PC-3 (cell line): ENCODE measurements at places on chromosomes 13 and 19. TPM values are rescaled to one million over a fixed set of nuclear protein-coding genes. Genes with fewer than 3 reads are reported as not detected.

Gene C13orf42
- total RNA-seq, result not detected in 2 replicates

Gene TMED1
- 81.2 and 94.6 TPM in 2 replicates for total RNA-seq

Gene PSG2
- not detected in 2 replicates for total RNA-seq

DNA sequence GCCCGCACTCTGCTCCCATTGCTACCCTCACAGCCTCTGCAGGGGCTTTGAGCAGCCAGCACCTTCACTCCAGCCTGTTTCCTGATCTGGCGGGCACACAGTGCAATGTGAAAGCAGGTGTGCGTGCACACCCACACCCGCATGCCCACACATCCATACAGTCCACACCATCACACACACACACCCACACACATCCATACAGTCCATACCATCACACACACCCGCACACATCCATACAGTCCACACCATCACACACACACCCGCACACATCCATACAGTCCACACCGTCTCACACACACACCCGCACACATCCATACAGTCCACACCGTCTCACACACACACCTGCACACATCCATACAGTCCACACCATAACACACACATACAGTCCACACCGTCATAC, 28.0 kb downstream of the PIAS4 start:
- no peaks in the 10 kb centered on the region for H3K4me1 ChIP-seq
- H3K27me3 ChIP-seq, result no peaks in the 10 kb centered on the region
- H3K36me3 ChIP-seq, result peaks cover 10% of the 10 kb centered on the region
- H3K4me3 ChIP-seq, result no peak overlapping the region
- DNase-seq, result no peak

- H3K27me3 ChIP-seq, result no peaks in the 10 kb centered on the region
- no peak overlapping the region for H3K4me3 ChIP-seq
- no peak overlapping the region for H3K27ac ChIP-seq
- no peak for DNase-seq
Measured at GRCh38 chr13:107447591-107447990, 767.7 kb downstream of the LIG4 start.

DNA sequence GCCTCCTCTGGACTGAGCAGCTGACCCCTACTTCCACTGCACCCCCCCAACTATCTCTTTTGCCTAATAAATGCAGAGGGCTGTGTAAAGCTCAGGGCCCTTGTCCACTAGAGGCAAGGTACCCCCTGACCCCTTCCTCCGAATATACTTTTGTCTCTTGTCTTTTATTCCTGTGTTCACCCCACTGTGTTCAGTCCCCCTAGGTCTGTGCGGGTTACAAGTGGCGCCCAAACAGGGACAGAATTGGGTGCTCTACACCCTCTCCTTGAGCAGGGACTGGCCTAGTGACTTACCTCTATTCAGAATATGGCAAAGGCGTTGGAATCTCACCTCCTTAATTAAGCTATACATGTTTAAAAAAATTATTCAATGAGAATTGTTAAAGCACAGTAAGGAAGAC, 15.0 kb downstream of the ZNF350 start:
- H3K4me1 ChIP-seq, result no peaks in the 10 kb centered on the region
- no peak for DNase-seq
- no peaks in the 10 kb centered on the region for H3K27me3 ChIP-seq
- no peak overlapping the region for H3K27ac ChIP-seq

Gene GPR12
- not detected in 2 replicates for total RNA-seq

DNA sequence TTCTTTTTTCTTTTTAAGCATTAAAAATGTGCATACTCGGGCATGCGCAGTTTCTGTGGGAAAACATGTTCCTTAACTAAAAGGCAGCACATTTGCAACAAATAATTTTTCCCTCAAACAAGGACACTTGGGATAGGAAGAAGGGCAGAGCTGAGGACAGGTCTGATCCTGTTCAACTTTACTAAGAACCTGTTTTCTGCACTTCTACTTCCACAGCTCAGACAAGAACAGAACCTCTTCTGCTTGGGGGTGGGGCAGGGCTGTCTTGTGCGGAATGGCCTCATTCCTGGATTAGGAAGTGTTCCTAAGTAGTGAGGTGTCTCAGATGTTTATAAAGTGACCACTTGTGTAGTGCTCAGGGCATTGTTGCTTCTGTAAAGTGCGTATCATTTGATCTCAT, 18.3 kb downstream of the SAFB start:
- H3K4me1 ChIP-seq, result no peaks in the 10 kb centered on the region
- DNase-seq, result no peak
- peaks cover 56% of the 10 kb centered on the region for H3K36me3 ChIP-seq
- H3K27ac ChIP-seq, result no peak overlapping the region

DNA sequence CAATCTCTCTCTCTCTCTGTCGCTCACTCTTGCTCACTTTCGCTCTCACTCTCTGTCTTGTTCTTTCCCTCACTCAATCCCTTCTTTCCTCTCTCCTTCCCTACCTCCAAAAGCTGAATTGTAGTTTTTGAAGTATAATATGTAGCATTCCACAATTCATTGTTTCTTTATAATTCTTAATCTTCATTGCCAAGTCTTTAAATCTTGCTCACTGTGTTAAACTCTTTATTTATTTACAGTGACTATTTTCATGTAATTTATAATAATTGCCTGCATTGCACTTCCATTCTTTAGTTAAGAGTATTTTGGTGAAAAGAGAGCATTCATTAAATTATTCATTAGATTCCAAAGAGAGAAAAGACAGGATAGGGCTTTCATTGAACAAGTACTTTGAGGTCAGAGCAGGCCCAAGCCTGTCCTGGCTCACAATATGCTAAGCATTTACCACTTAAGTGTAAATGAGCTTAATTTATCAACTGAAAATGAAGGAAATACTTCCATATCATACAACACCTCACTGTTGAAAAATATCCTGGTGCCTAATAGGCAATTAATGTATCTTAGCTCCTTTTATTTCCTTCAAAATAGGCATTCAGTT, 257.4 kb upstream of the SLITRK1 start:
- DNase-seq, result no peak
- H3K27ac ChIP-seq, result no peak overlapping the region
- H3K27me3 ChIP-seq, result no peaks in the 10 kb centered on the region
- H3K4me3 ChIP-seq, result no peak overlapping the region
- no peaks in the 10 kb centered on the region for H3K4me1 ChIP-seq

DNA sequence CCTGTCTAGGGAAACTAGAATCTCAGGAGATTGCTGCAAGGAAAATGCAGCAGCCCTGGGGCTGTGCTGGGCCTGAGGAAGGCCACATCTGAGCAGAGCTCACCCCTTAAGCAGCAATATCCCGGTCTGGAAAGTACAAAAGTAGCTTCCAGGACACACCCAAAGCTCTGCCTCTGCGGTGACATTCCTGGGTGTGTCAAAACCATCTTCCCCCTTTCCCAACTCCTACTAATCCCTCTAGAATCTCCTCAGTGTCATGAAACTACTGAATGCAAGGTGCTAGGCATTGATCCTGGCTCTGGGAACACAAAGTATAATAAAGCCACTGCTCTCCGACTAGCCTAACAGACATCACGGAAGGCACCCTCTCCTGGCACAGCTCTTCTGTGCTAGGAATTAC, 5.0 kb downstream of the PBX4 start:
- peak overlapping the region; percentile 35; the same call in 1 of the 2 replicates for H3K4me3 ChIP-seq
- no peaks in the 10 kb centered on the region for H3K27me3 ChIP-seq
- H3K4me1 ChIP-seq, result peaks cover 48% of the 10 kb centered on the region
- H3K27ac ChIP-seq, result peak overlapping the region; percentile 91
- H3K36me3 ChIP-seq, result no peaks in the 10 kb centered on the region
- peak; percentile 91 for DNase-seq

Gene IRS2
- 5.6 and 7.5 TPM in 2 replicates for total RNA-seq

DNA sequence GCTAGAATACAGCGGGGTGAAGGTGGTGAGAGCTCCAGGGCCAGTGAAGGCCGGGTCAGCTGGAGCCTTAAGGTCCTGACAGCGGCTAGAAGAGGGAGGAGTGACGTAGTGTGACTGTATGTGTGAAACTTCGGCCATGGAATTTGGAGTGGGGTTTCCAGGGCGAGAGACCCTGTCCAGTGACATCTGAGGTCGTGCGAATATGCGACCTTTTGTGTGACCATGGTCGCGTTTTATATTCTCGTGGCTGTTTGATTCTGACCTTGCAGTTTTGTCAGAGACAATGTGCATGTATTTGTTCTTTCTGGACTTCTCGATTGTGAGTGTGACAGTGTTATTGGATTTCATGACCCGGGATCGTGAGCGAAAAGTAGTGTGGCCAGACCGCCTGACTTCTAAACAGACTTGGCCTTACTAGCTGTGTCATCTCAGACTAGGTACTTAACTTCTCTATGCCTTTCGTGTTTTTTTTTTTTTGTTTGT, 405 bp upstream of the ZNF569 start:
- no peak overlapping the region for H3K27ac ChIP-seq
- H3K36me3 ChIP-seq, result peaks cover 15% of the 10 kb centered on the region; the same call in 1 of the 2 replicates
- no peaks in the 10 kb centered on the region for H3K4me1 ChIP-seq
- H3K4me3 ChIP-seq, result peak overlapping the region; percentile 77; the same call in 1 of the 2 replicates
- no peak for DNase-seq

Gene PRSS57
- not detected in 2 replicates for total RNA-seq

Gene PRR36
- total RNA-seq, result 2.4 and 2.5 TPM in 2 replicates

GRCh38 chr19:36489920-36490415, 607 bp upstream of the ZNF566 start:
- H3K27me3 ChIP-seq, result no peaks in the 10 kb centered on the region
- H3K4me3 ChIP-seq, result peak overlapping the region; percentile 96
- H3K27ac ChIP-seq, result peak overlapping the region; percentile 83
- peaks cover 12% of the 10 kb centered on the region; the same call in 1 of the 2 replicates for H3K36me3 ChIP-seq
- H3K4me1 ChIP-seq, result no peaks in the 10 kb centered on the region

GRCh38 chr19:52343548-52343947, 7.5 kb downstream of the ZNF610 start:
- H3K27me3 ChIP-seq, result no peaks in the 10 kb centered on the region
- H3K36me3 ChIP-seq, result peaks cover 6% of the 10 kb centered on the region; the same call in 1 of the 2 replicates
- no peak overlapping the region for H3K4me3 ChIP-seq
- DNase-seq, result peak; percentile 8

GRCh38 chr19:8441725-8442544, 2.8 kb upstream of the HNRNPM start:
- H3K4me3 ChIP-seq, result no peak overlapping the region
- DNase-seq, result no peak
- no peaks in the 10 kb centered on the region for H3K27me3 ChIP-seq
- H3K27ac ChIP-seq, result no peak overlapping the region
- H3K36me3 ChIP-seq, result peaks cover 10% of the 10 kb centered on the region

GRCh38 chr13:64413529-64413928, 2816.6 kb downstream of the PCDH9 start:
- no peaks in the 10 kb centered on the region for H3K36me3 ChIP-seq
- no peak overlapping the region for H3K4me3 ChIP-seq
- no peaks in the 10 kb centered on the region for H3K4me1 ChIP-seq
- H3K27ac ChIP-seq, result no peak overlapping the region
- no peaks in the 10 kb centered on the region for H3K27me3 ChIP-seq
- DNase-seq, result no peak

Gene F10
- not detected in 2 replicates for total RNA-seq

Gene RASL11A
- 43.3 and 59.7 TPM in 2 replicates for total RNA-seq

GRCh38 chr13:98664047-98664446, 87.1 kb upstream of the STK24 start:
- no peaks in the 10 kb centered on the region for H3K36me3 ChIP-seq
- no peak overlapping the region for H3K4me3 ChIP-seq
- DNase-seq, result peak; percentile 77
- H3K4me1 ChIP-seq, result peaks cover 23% of the 10 kb centered on the region
- no peaks in the 10 kb centered on the region for H3K27me3 ChIP-seq
- H3K27ac ChIP-seq, result peak overlapping the region; percentile 48; the same call in 1 of the 2 replicates

DNA sequence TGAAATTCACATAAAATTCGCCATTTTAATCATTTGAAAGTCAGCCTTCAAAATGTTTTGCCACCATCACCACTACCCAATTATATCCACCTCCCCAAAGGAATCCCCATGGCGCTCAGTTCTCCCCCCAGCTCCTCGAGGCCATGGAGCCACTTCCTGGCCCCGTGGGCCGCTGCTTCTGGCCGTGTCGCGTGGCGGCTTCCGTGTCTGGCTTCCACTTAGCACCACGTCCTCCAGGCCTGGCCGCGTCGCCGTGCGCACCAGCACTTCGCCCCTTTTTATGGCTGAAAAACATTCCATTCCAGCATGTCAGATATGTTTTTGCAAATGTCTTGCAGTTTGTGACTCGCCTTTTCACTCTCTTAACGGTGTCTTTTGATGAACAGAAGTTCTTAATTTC, 46.7 kb upstream of the DCUN1D2 start:
- H3K36me3 ChIP-seq, result no peaks in the 10 kb centered on the region
- no peak overlapping the region for H3K27ac ChIP-seq
- peaks cover 16% of the 10 kb centered on the region for H3K4me1 ChIP-seq
- H3K27me3 ChIP-seq, result no peaks in the 10 kb centered on the region
- no peak for DNase-seq
- H3K4me3 ChIP-seq, result no peak overlapping the region

GRCh38 chr13:24038405-24038804, 122.1 kb upstream of the SPATA13 start:
- no peaks in the 10 kb centered on the region for H3K36me3 ChIP-seq
- peak overlapping the region; percentile 30 for H3K27ac ChIP-seq
- peak; percentile 56 for DNase-seq

DNA sequence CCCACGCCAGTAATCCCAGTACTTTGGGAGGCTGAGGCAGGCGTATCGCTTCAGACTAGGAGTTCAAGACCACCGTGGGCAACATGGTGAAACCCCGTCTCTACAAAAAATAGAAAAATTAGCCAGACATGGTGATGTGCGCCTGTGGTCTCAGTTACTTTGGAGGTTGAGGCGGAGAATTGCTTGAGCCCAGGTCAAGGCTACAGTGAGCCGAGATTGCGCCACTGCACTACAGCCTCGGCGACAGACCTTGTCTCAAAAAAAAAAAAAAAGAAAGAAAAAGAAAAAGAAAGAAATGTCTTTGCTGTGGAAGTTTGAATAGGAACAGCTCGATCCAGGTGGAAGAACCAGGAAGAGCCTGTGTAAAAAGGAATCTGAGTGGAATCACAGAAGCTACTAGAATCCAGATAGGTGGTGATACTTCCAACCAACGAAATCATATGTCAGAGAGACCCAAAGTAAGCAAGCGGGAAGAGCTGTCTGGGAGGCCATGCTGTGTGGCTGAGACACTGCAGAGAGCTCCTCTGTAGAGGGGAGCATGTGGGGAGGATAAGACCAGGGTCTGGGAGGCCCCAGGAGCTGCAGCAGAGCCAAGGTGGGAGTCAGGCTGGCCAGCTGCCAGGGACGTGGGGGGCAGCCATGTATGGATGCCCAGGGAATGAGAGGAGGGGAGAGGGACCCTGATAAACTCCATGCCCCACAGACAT, 21.1 kb downstream of the LATS2 start:
- H3K36me3 ChIP-seq, result peaks cover 3% of the 10 kb centered on the region; the same call in 1 of the 2 replicates
- peaks cover 6% of the 10 kb centered on the region for H3K4me1 ChIP-seq
- no peak overlapping the region for H3K4me3 ChIP-seq
